ENCODE measurements at places on chromosomes 11 and 22. TPM values are rescaled to one million over a fixed set of nuclear protein-coding genes. Genes with fewer than 3 reads are reported as not detected.

WNT11 gene
- total RNA-seq: 0.75 TPM

PDE2A gene
- total RNA-seq: 2.6 TPM

OR52N4 gene
- total RNA-seq: not detected

TEX12 gene
- total RNA-seq: 0.15 TPM
